Gastrocnemius medialis (tissue), 4 donors: ENCODE measurements at places on chromosomes 1 and 21. TPM values are rescaled to one million over a fixed set of nuclear protein-coding genes. Genes with fewer than 3 reads are reported as not detected.

DNA sequence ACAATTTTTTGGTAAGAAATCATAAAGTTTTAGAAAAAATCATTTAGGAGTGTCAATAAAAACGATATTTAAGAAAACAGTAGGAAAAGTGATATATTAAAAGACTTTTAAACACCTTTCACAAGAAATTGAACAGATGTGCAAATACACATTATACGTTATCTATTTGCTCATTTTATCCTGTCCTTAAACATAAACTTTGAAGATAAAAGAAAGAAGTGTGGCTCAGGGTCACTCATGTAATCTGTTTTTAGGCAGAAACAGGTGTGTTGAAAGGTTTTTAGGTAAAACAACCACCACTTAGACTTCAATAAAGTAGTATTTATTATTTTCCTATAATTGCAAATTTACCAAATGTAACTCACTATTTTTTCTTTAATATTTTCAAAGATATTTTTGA lies 13.1 kb downstream of the AMY2B start:
- DNase-seq, result no peak

DNA sequence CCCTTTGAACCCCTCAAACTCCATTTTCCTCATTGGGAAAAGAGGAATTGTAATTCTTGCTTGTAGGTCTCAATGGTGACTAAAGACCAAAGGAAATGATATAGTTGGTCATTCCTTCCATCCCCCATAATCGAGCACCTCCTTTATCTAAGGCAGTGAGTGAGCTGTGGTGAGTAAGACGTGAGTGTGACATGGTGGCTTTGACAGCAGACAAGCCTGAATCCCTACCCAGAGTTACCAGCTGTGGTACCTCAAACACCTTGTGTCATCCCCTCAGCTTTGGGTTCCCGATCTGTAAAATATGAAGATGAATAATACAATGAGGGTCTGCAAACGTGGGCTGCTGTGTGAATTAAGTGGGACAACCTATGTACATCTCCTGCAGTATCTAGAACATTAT lies 8.4 kb downstream of the TRAF5 start:
- no peak for DNase-seq

DNA sequence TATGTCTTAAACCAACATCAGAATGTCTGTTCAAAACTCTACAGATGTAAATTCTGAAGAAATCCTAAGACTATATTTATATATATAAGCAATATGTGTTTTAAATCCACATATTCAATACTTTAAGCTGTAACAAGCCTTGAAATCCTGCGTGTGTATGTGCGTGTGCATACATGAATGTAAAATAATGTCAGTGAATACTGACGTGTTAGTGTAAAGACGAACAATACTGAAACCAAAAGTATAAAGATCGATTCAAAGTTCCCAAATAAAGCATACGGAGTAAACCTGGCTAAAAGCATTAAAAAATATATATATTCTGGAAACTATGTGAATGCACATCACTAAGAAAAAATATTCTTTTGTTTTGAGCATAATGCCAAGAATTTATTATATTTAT lies 668.6 kb upstream of the NCAM2 start:
- DNase-seq, result no peak

GRCh38 chr21:27406300-27407009 lies 439.6 kb upstream of the ADAMTS5 start:
- DNase-seq, result no peak

GRCh38 chr1:192438737-192439136 lies 121.9 kb downstream of the RGS21 start:
- DNase-seq, result no peak

DNA sequence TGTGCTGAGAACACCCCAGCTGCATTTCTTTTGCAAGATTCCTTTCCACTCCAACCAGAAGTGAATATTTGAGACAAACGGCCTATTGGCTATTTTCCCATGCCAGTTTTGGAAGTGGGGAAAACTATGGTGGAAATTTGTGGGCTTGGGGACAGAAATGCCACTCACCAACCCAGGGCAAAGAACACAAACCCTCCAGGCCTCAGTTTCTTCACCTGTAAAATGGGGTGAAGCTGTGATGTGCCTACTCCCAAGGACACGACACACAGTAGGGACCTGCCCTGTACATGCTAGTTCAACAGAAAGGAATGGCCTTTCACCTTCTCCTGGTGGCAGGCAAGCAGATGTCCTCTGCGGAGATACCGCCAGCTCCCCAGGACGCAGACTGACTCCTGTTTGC lies 46.5 kb downstream of the SIM2 start:
- DNase-seq, result no peak

DNA sequence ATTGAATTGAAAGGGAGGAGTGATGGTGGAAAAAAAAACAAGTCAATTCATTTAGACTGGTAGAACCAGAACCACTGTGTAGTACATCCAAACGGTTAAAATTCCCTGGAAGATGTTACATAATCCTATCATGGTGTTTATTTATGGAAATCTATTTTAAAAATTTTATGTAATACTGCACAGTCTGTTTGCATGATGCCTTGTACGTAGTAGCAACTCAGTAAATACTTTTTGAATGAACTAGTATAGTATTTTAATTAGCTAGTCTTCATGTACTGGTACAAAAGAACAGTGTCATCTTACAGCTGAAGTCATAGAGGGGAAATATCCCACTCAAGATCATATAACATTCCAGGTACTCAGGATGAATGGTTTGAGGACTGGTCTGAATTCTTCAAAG lies 27.0 kb upstream of the IER5 start:
- no peak for DNase-seq

- no peak for DNase-seq
These were observed 182.2 kb downstream of the GIPC2 start for GRCh38 chr1:78227705-78228635.

DNA sequence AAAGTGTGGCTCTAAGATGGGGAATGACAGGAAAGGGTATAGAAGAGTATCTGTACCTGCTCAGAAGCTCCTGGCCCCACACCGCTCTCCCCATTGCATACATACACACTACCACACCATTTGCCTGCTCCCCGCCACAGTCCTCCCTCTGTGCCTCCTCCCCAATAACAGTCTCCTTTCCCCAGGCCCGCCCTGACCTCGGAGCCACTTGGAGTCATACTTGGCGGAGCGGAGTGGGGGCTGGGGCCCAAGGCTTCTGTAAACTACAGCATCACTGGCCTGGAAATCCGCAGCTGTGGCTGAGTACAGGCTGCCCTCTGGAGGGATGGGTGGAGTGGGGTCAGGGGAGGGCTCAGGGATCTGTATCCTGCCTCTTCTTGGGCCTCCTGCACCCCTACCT lies 8.6 kb downstream of the SEMA6C start:
- DNase-seq, result peak; percentile 31

DNA sequence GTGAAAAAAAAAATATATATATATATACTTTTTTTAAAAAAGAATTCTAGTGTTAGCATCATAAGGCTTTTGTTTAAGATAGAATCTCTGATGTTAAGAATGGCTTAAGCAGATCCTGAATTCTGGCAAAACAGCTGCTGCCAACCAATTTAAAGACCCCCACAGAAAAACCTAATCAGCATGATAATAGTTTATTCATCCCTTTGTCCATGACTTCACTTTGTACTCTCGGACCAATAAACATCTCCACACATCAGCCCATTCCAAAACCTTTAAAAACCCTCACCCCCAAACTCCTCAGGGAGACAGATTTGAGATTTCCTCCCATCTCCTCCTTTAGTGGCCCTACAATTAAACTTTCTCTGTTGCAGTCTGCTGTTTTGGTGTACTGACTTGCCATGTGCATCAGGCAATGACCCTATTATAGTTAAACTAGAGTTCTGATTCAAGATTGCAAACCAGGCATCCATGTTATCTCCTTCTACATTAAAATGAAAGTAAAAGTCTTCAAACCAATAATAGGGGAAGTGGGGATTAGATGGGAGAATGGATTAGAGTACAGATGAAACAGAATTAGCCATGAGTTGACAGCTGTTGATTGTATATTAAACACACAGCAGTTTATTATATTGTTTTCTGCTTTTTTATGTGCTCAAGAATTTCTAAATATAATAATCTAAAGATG lies 9.8 kb upstream of the PHTF1 start:
- no peak for DNase-seq

- DNase-seq, result no peak
These were observed 49.8 kb downstream of the CDK18 start for GRCh38 chr1:205554026-205554811.

- DNase-seq, result no peak
These were observed 268.6 kb downstream of the PTBP2 start for GRCh38 chr1:96990136-96990535.

GRCh38 chr1:182281541-182281940 lies 110.0 kb downstream of the GLUL start:
- DNase-seq, result no peak

GRCh38 chr21:31252611-31253010 lies 91.5 kb downstream of the TIAM1 start:
- no peak for DNase-seq

- DNase-seq, result no peak
These were observed 22.8 kb downstream of the DHX9 start for GRCh38 chr1:182861994-182862393.

- no peak for DNase-seq
These were observed 56.7 kb downstream of the ARHGAP29 start for GRCh38 chr1:94180650-94181049.

- no peak for DNase-seq
These were observed at the start of gene TMEM82 for GRCh38 chr1:15742339-15742801. Gene TMEM82, plus strand, starts transcription at chr1:15742499. Its CDS starts 61 bp downstream, at chr1:15742560.

- DNase-seq, result no peak
These were observed 73.2 kb upstream of the B3GALT2 start for GRCh38 chr1:193259636-193260035.

GRCh38 chr1:101278845-101279244 lies 42.0 kb downstream of the S1PR1 start:
- DNase-seq, result no peak

DNA sequence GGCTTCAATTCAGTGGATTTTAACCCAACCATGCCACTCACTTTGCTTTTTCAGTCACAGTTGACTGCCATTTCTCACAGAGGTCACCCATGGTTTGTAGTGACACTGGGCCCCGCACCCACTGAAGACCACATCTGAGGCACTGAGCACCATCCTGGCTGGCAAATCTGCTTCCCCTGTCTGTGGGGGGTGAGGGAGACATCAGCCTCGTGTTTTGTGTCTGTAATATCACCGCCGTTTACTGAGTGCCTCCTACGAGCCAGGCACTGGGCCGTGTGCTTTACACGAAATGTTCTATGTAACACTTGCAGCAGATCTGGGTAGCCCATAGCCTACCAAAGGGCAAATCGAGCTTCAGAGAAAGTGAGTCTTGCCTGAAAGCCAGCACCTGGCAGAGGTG lies 161.8 kb downstream of the PGBD5 start:
- no peak for DNase-seq

- DNase-seq, result no peak
These were observed 221.3 kb downstream of the COL24A1 start for GRCh38 chr1:85935234-85935633.

DNA sequence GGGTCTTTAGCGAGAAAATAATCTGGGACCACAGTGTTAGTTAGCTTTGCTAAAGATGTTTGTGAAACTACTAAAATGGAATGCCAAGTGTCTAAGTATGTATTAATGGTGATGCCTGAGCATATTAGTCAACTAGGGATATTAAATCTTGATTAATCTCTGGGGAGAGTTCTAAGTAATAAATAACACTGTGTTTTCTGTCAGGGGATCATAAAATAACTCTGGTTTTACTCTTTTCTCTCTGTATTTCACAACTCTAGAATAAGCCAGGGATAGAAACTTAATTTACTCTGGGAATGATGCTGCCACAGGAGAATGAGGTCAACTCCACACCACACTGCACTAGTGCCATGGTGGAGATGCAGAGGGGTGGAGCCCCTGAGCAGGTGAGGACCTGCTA lies 399.2 kb downstream of the PTBP2 start:
- DNase-seq, result no peak

PEAR1 gene
- 11.2 TPM for total RNA-seq

OVAAL gene
- not detected for total RNA-seq
